Nucleus accumbens (tissue), 56 donors: ENCODE measurements at places on chromosomes 1 and 21.

GRCh38 chr1:55699228-55699627 lies 484.1 kb upstream of the USP24 start:
- no peak for DNase-seq

- no peak for DNase-seq
Measured at GRCh38 chr21:44850208-44850800, 23.2 kb downstream of the PTTG1IP start.

GRCh38 chr1:13730291-13730690 lies 30.3 kb downstream of the PRDM2 start:
- no peak for DNase-seq

- no peak for DNase-seq
Measured at GRCh38 chr1:244970236-244970743, 105.9 kb upstream of the HNRNPU start.

- no peak for DNase-seq
Measured at GRCh38 chr21:25188677-25189079, 418.6 kb downstream of the MRPL39 start.

- no peak for DNase-seq
Measured at GRCh38 chr1:17998889-17999288, 108.7 kb upstream of the IGSF21 start.

- DNase-seq = no peak
Measured at GRCh38 chr1:218402786-218403120, 57.6 kb downstream of the TGFB2 start.

DNA sequence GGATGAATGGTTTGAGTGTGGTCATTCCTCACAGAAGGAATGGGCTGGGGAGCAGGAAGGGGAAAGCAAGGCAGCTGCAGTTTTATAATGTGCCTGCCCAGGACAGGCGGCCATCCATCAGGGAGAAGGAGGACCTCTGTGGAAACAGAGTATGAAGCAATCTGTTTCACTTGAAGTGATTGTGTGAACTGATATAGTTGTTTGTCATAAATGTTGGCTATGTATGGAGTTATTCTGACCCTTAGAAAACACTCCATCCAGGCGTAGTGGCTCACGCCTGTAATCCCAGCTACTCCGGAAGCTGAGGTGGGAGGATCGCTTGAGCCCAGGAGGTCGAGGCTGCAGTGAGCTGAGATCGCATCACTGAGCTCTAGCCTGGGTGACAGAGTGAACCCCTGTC lies 46.5 kb downstream of the NENF start:
- DNase-seq = no peak

GRCh38 chr1:29655945-29656850 lies 419.9 kb downstream of the PTPRU start:
- DNase-seq = no peak

- no peak for DNase-seq
Measured at GRCh38 chr1:61120246-61120840, 38.0 kb downstream of the NFIA start.

GRCh38 chr1:147541672-147542568 lies 619 bp downstream of the BCL9 start:
- peak; percentile 59 for DNase-seq

DNA sequence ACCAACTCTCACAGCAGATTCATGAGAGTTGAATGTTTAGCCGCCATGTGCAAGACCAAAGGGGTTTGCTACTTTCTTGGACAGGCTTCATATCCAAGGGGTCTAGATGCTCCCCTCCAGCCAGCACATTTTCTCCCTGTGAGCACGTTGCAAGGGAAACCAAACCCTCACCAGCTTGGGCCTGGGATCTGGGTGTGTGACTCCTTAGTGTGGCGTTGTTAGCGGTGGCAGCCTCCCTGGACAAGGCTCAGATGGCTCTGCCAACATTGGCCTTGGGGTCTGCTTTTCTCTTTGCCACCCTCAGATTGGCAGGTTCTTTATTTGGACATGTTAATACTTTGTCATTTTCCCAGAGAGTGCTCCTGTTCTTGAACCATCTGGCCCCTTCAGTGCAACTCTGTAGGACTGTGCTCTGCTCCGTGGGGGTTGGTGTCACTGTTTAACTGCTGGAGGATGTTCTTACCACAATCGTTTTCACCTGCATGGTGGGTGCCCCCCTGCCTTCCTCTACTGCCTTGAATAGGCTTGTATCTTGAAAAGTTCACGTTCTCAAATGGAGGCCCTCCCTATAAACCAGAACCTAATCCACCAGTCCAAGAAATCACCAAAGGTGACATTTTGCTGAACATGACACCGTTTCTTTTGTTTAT lies 13.4 kb downstream of the ABCG1 start:
- no peak for DNase-seq

GRCh38 chr1:219503604-219504003 lies 109.3 kb downstream of the ZC3H11B start:
- DNase-seq = no peak

GRCh38 chr1:46687093-46687659 lies 15.5 kb downstream of the TEX38 start:
- peak; percentile 14 for DNase-seq

DNA sequence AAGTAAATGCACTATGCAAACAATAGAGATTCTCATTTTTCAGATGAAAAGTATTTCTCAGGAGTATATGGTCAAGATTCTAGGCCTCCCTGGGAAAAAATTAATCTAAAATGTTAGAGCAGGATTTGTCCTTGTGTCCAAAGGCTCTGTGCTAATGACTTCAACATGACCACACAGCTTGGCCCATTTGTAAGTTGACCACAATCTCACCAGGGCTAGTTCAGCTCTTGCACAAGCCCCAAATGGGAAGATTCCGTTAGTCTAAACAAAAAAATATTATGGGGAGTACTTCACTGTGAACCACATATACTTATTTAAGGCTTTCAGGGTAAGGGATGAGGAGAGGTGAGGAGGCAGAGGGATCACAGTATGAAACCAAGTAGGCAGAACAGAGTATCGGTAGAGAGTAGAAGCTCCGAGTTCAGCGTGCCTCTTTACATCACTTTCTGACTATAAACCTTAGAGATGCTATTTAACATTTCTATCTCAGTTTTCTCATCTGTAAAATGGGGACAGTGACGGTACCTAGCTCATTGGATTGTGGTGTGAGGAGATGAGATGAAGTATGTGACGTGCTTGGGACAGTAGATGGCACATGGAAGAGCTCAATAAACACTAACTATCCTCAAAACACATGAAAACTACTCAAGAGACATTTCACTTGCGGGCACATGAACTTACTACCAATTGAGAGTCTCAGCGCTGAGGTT lies 37.8 kb upstream of the CTTNBP2NL start:
- DNase-seq = no peak

- no peak for DNase-seq
Measured at GRCh38 chr1:41608211-41608610, 123.7 kb upstream of the EDN2 start.

GRCh38 chr1:11307852-11308251 lies 34.9 kb downstream of the UBIAD1 start:
- DNase-seq = no peak

GRCh38 chr1:14292520-14292919 lies 306.0 kb upstream of the KAZN start:
- no peak for DNase-seq

- no peak for DNase-seq
Measured at GRCh38 chr1:7339953-7340352, 431.1 kb upstream of the VAMP3 start.

- no peak for DNase-seq
Measured at GRCh38 chr1:89975540-89976125, 19.3 kb upstream of the ZNF326 start.

DNA sequence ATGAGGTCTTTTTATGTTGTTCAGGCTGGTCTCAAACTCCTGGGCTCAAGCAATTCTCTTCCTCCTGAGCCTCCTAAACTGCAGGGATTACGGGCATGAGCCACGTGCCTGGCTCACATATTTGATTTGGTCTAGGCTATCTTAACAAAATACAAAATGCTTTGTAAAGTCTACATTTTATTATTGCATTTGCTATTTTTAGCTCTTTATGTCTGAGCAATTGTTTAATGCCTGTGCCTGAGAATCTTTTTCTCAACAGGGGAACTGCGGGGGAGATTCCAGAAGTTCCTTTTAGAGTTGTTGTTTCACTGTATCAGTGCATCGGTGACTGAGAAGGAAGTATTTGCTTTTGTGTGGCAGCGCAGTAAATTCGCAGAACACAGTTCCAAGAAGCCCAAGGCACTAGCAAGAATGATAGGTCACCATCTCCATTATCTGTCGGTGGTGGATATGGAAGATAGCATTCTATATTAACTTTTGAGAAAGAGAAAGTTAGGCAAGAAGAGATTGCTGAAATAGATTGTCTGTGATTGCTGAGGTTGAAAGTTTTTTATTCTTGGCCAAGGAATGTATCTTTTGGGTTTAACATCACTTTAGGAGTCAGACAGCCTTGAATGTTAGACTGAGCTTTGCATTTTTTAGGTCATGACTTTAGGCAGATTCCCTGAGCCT lies 167.3 kb downstream of the PDE4B start:
- no peak for DNase-seq

GRCh38 chr1:203652724-203653461 lies 26.3 kb downstream of the ATP2B4 start:
- DNase-seq = no peak

DNA sequence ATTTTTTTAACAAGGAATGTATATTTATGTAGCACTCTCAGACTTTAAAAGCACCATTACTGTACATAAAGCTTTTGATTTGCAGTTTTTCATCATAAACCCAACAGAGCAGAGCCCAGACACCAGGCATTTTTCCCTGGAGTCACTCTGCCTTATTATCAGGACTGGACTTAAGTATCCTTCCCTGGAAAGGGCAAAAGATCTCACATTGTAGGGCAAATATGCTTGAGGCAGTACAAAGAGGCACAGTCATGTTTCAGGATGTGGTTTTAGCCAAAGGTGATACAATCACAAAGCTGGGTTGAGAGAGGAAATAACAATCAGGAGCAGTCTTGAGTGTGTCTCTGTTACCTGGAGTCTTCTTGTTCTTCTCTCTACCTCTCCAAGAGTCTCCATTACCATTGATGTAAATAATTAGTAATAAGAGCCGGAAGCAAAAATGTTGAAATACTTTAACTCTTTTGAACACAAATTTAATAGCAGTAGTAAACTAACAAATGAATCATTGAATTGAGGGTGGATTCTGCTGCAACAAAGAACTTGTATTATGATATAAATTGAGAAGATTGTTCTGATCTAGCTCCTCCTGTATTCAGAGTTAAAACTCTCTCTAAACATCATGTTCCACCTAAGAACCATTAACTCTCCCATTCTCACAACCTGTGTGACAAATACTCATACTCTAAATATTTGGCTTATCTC lies 160.5 kb downstream of the LTN1 start:
- DNase-seq = no peak

DNA sequence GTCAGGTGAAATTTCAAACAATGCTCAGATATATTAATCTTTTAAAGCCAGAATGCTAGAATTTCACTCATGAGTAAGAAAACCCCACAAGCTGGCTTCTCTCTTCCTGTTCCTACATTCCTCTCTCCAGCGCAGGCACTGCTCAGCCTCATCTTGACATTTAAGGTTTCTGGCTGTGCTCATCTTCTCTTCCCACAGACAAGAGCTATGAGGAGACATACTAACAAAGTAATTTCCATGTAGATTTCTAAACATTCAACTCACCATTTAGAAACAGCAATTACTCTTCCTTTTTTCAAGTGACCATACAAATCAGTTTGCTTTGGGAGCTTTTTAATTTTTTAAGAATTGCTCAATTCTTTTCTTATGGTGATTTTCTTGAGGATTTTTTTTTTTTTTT lies 7.8 kb upstream of the LRRC8D start:
- no peak for DNase-seq

GRCh38 chr1:155323729-155324036 lies 3.0 kb downstream of the RUSC1 start:
- DNase-seq = peak; percentile 70

DNA sequence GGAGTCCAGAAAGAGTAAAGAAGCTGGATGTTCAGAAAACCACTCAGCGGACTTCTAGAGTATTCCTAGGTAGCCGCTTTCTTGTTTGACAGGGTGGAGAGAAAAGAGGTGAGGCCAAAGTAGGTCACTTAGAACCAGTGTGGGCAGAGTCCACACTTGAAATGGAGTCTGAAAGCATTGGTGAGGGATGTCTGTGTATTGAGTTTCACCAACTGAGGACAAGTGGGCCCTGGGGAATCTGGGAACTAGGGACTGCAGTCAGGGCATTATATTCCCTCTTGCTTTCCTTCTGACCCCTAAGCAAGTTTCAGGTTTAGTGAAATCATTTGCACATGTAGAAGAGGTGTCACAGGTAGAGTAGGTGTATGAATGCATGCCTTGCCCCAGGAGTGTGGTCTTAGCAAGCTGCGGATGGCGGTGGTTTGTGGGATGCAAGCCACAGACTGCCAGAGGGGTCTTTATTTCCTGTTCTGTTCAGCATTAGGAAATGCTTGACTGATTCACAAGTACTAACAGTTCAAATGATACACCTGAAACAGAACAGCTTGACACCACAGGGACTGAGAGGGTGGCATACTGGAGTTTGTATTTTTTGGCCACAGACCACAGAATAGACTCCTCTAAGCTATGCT lies 1.1 kb upstream of the GNG12 start:
- DNase-seq = no peak

DNA sequence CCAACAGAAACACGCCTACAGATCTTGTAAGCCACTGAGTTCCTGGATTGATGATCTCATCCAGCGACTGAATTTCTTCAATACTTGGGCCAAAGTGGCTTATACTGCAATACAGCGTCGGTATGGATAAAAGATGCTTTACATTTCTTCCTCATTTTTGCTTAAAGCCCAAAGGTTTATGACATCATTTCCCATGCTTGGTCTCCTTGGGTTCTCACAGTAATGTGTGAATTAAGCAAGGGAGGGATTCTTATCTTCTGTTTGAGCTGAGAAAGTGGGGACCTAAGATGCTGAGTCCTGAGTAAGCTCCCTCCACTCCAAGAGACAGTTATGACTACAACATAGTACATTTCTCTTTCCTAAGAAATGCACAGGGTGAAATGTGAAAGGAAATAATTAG lies 39.5 kb downstream of the LBR start:
- no peak for DNase-seq

- no peak for DNase-seq
Measured at GRCh38 chr1:15683345-15684039, 628 bp upstream of the PLEKHM2 start.

DNA sequence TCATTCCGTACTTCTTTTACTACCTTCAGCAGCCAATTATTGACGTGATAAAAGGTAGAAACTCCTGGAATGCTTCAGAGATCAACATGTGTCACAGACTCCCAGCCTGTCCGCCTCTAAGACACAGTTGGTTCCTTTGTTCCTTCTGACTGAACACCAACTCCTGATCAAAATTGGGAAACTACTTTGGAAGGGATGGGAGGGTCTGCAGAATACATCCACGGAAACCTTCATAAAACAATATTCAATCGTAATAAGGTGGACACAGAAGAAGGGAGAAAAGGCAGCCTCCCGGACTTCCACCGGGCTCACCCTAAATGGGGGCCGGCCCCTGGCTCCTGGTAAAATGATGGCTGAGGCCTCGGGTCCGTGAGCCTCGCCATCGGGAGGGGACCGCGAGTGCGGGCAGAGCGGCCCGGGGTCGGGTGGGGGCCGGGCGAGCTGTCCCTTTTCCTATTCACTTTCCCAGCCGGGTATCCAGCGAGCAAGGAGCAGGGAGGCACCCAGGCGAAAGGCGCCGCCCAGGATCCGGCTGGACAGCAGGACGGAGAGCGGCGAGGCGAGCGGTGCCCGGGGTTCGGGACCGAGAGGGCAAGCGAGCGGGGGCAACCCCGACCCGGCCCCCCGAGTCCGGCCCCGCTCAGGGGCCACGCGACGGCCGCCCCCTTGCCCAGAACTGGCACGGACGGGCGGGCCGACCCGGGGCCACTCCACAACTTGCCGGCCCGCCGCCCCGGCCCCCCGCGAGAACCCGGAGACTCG lies 805 bp downstream of the NRIP1 start:
- no peak for DNase-seq

- no peak for DNase-seq
Measured at GRCh38 chr1:214824763-214825162, 221.8 kb downstream of the CENPF start.

- peak; percentile 47 for DNase-seq
Measured at GRCh38 chr1:109229531-109230127, 15.9 kb downstream of the SARS1 start.
